IMR-90 (cell line): ENCODE measurements at places on chromosomes 6 and 20. TPM values are rescaled to one million over a fixed set of nuclear protein-coding genes. Genes with fewer than 3 reads are reported as not detected.

Gene NKX2-4
- not detected in 2 replicates for polyA plus RNA-seq

Gene MOXD1
- 16.5 and 19.4 TPM in 2 replicates for polyA plus RNA-seq

Gene MTFR2
- polyA plus RNA-seq: 6.0 and 7.2 TPM in 2 replicates

Gene NHLRC1
- 1.0 and 1.1 TPM in 2 replicates for polyA plus RNA-seq

Gene TMEM170B
- polyA plus RNA-seq: 0.07 and 0.10 TPM in 2 replicates

Gene DAAM2
- polyA plus RNA-seq: 11.2 and 11.9 TPM in 2 replicates
